Substantia nigra (tissue), 51 donors: ENCODE measurements at places on chromosomes 5 and 9.

DNA sequence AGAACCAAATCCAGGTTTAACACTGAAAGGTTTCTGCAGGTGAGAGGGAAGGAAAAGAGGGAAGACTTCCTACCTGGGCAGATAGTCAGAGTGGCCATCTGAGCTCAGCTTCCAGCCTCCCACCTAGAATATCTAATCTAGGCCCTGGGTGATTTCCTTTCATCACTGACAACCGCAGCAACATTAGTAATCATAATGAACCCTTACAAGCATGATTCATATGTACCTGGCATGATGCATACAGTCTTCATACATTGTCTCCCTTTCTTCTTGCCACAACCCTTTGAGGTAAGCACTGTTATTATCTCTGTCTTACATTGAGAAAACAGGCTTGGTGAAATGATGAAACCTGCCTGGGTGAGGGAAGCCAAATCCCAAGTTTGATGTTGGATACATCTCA lies 13.5 kb downstream of the AFAP1L1 start:
- no peak for DNase-seq

- no peak for DNase-seq
These were observed 1.1 kb upstream of the AKNA start for GRCh38 chr9:114388764-114389375.

GRCh38 chr5:148909040-148909439 lies 82.6 kb downstream of the ADRB2 start:
- no peak for DNase-seq

DNA sequence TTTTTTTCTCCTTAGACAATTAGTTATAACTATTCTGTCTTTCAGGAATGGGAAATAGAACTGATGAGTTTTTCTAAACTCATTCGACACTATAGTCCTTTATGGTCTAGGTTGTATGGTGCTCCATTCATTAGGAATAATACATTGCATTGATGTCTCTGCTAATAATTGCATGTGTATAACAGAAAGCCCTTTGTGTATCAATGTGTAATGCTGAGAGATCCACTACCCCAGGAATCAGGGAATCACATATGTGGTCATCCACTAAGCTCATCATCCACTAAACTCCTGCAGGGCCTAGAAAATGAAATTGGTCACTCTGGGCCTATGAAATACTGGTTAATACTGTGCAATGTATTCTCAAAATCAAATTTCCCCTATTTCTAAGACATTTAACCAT lies 242.0 kb upstream of the CDH18 start:
- no peak for DNase-seq

DNA sequence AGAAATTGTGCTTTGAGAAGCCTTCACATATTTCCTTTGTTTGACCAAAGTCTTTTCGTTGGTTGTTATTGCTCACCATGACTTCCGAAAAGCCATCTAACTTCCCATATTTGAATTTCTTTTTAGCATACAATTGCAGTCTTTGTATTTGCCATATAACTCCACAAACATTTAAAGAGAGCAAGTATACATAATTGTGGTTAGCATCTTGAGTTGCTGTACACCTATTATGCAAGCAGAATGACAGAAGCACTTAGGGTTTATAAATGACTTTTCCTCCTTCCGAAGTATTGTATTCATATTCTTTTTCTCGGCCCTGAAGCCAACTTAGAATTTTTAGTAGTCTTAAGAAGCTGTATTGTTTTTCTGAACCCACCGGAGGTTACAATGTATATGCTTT lies 250.4 kb downstream of the RFK start:
- DNase-seq, result no peak

DNA sequence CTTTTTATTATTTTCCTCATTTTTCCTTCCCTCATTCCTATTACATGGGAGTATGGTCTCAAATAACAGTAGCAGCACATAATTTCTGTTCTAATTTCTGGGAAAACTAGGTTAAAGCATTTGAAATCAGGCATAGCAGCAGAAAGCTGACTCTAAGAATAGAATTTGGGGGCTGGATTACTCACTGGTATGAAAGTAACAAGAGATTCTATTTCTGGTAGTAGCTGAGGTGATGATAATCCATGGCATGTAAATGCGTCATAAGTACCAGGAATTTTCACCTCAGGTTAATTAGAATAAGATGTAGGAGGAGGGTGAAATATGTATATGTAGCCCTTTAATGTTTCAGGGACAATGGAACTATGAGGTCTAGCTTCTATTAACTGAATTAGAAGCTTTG lies 662.0 kb downstream of the PTPRD start:
- no peak for DNase-seq

DNA sequence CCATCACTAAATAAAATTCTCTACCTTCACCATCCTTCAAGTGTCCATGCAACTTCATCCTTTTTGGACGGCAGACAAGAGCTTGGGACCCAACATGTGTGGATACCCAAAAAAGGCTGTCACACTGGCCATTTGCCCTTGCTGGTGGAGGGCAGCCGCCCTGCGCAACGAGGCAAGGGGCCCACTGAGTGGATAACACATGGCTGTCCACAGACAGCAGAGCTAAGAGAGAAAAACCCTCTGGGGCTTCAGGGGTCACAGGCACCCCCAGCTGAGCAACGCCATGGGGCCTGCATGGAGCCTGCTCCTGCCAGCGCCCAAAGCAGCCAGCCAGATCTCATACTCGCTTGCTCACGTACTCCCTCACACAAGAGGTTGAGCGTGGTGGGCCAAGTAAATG lies 205.9 kb upstream of the NREP start:
- DNase-seq, result no peak

DNA sequence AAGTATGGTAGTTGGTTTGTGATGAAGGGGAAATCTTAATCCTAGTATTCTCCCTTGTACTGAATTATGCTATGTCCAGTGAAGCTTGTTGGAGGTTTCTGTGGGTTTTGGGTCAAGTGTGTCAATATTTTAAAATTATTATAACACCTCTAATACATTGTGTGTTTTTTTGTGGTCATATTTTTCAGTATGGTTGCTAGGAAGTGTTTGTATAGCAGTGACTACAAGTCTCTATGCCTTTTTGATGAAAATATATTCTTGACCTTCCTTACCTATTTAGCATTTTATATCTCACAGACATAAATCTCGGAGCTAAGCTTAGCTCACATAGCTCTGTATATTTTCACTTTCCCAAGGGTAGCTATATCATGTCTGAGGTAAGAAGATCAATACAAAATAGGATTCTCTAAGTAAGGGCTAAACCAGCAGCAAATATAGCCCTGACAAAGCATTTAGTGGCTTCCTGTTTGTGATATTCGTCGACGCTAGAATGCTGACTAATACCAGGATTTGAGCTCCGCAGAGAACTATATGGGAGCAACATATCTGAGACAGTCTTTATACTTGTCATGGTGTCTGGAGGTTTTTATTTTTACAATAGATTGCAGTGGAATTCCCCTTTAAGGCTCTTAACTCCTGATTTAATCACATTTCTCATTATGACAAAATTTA lies 82.3 kb downstream of the MACIR start:
- no peak for DNase-seq
